ENCODE measurements at places on chromosomes 11 and 22. TPM values are rescaled to one million over a fixed set of nuclear protein-coding genes. Genes with fewer than 3 reads are reported as not detected.

DNA sequence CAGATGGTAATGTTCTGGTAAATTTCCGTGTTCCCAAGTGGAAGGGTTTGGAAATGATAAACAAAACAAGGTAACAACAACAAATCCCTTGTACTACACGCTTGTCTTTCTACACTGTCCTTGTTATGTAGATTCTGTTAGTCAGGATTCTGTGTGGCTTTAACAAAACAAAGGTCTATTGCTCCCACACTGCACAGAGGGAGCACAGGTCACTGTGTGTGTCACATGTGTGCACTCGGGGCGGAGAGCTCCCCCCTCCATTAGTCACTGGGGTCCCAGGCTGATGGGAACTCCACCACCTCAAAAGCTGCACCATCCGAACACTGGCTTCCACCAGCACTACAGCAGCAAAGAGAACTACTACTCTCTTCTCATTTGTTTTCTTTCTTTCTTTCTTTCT is 227.9 kb downstream of the NTM start:
- H3K27me3 ChIP-seq, result peaks cover 5% of the 10 kb centered on the region
- H3K36me3 ChIP-seq, result no peaks in the 10 kb centered on the region
- H3K27ac ChIP-seq, result no peak overlapping the region

CRYBB2 gene
- not detected for total RNA-seq

GRCh38 chr22:23716811-23717801 is 26.3 kb downstream of the RGL4 start:
- H3K4me3 ChIP-seq, result peak overlapping the region; percentile 73
- peaks cover 6% of the 10 kb centered on the region for H3K4me1 ChIP-seq
- no peaks in the 10 kb centered on the region for H3K36me3 ChIP-seq
- H3K27ac ChIP-seq, result peak overlapping the region; percentile 76
- peak; percentile 87 for DNase-seq

GRCh38 chr11:44811841-44812448 is 85.2 kb downstream of the TSPAN18 start:
- no peak overlapping the region for H3K27ac ChIP-seq
- H3K27me3 ChIP-seq, result peaks cover 10% of the 10 kb centered on the region
- peaks cover 3% of the 10 kb centered on the region for H3K4me1 ChIP-seq
- no peak overlapping the region for H3K4me3 ChIP-seq
- no peak for DNase-seq
- H3K36me3 ChIP-seq, result no peaks in the 10 kb centered on the region

ANO3 gene
- not detected for total RNA-seq

DNA sequence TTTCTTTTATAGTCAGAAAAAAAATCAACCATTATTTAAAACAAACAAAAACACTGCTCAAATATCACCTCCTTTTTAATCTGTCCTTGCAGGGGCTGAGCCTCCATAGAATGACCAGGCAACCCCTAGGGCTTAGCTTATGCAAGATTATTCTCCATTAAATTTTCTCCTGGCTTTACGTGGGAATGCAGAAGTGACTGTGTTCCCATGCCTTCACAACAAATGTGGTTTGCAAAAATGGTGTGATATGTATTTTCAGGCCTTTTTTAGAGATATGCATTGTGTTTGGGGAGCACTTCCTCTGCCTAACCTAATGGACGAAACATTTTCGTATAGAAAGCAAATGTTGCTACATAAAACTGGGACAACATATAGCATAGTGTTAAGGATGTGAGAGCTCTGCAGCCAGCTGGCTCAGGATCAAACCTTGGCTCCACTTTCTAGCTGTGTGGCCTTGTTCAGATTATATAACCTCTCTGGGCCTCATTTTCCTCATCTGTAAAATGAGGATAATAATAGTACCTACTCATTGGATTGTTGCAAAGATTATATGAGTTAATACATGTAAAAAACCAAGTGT is 82.6 kb downstream of the PARVA start:
- H3K4me1 ChIP-seq, result no peaks in the 10 kb centered on the region
- H3K4me3 ChIP-seq, result no peak overlapping the region
- H3K36me3 ChIP-seq, result no peaks in the 10 kb centered on the region
- no peak for DNase-seq
- no peak overlapping the region for H3K27ac ChIP-seq

OOSP2 gene
- total RNA-seq, result not detected

GRCh38 chr11:33802194-33802950 is 28.1 kb upstream of the FBXO3 start:
- DNase-seq, result no peak
- no peaks in the 10 kb centered on the region for H3K4me1 ChIP-seq
- H3K27ac ChIP-seq, result no peak overlapping the region

DNA sequence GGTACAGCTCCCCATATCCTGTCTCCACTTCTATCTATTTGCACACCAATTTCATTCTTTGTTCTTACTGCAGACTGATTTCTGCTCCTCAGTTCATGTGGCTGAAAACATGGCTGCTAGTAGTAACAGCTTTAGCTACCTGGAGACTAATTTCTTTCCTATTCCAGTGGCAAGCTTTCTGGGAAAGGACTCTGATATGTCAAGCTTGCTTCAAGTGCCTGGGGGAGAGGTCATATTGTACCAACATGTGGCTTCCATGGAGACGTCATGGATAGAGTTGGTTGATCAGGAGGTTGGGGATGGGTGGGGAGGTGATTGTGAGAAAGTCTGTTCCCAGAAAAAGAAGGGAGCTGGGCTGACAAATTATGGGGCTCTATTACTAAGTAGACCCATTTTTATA is 44.9 kb downstream of the ADM start:
- DNase-seq, result no peak
- peaks cover 22% of the 10 kb centered on the region for H3K27me3 ChIP-seq
- H3K36me3 ChIP-seq, result no peaks in the 10 kb centered on the region
- no peak overlapping the region for H3K27ac ChIP-seq
- H3K4me1 ChIP-seq, result no peaks in the 10 kb centered on the region

DNA sequence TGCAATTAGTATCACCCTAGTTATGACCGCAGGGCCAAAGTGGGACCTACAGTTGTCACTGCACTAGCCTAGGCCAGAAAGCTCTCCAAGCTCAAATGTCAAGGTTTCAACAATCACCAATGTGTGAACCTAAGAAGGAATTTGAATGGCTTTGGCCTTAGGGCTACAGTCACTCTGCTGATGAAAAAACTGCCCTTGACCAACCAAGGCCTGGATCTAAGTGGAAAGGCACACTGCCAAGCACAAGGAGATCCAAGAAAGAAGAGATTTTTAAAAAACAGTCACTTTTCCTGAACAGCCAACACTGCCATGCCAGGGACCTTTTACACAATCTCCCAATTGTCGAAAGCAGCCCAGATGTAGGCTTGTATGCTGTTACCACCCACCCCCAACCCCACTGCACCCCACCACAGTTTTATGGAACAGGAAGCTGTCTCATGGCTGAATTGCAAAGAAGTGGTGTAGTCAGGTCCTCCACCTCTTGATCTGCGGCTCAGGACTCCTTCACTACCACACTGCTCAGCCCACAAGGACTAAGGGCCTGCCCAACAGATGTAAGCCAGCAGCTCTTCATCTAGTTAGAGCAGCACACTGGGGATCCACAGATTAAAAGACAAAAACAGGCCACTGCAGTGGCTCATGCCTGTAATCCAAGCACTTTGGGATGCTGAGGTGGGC is 32.9 kb downstream of the SMCO4 start:
- peaks cover 6% of the 10 kb centered on the region for H3K36me3 ChIP-seq
- no peak for DNase-seq
- H3K4me3 ChIP-seq, result no peak overlapping the region
- H3K27me3 ChIP-seq, result no peaks in the 10 kb centered on the region
- H3K27ac ChIP-seq, result no peak overlapping the region

- H3K36me3 ChIP-seq, result no peaks in the 10 kb centered on the region
- DNase-seq, result no peak
- H3K4me1 ChIP-seq, result peaks cover 21% of the 10 kb centered on the region
- peaks cover 7% of the 10 kb centered on the region for H3K27me3 ChIP-seq
- H3K4me3 ChIP-seq, result peak overlapping the region; percentile 91
- H3K27ac ChIP-seq, result peak overlapping the region; percentile 96
Observed at GRCh38 chr11:67354075-67355022, 1.0 kb upstream of the POLD4 start.

SMARCB1 gene
- 105 TPM for total RNA-seq

ISX gene
- not detected for total RNA-seq

DNA sequence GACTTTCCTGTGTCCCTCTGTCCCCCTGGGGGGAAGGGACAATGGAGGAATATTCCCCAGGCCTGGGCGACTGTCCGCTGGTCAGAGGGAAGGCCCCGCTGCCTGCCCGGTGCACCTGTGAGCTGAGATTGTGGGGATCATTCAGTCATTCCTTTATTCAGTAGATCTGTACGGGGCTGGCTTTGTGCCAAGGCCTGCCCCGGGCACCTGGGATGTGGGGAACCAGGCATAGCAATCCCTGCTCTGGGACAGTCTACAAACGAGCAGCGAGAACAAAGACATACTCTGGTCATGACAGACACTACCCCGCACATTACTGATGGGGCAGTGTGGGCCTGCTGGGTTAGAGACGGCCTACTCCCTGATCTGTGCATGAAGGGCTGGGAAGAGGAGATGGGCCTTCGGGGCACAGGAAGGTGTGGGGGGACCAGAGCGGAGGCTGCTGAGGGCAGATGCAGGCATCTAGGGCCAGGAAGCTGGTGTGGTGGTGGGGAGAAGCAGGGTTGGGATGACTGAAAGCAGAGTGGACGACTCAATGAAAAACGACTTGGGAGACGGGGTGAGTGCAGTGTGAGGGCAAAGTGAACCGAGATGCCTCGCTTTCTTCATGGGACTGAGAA is 1.8 kb upstream of the MYO7A start:
- H3K4me1 ChIP-seq, result no peaks in the 10 kb centered on the region
- no peaks in the 10 kb centered on the region for H3K27me3 ChIP-seq
- no peak overlapping the region for H3K27ac ChIP-seq
- no peak for DNase-seq

DNA sequence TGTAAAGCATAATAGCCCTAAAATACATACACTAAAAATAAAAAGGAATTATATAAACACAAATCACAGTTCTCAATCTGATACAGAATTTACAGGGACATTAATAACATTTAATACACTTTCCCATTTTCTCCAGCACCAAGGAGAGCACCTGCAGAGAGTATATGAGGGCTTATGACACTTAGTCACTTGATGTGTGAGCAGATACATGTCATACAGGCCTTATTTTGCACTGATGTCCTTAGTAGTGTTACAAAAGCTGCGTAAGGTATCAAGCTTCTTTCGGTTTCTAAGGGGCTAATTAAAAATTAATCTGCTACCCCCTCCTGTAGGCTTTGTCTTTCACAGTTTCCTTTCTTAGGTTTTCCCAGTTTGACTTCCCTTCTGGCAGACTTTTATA is 61.3 kb downstream of the TRIM44 start:
- DNase-seq, result no peak
- no peak overlapping the region for H3K27ac ChIP-seq
- no peak overlapping the region for H3K4me3 ChIP-seq
- peaks cover 21% of the 10 kb centered on the region for H3K4me1 ChIP-seq
- no peaks in the 10 kb centered on the region for H3K27me3 ChIP-seq

OR5B21 gene
- 3.5 TPM for total RNA-seq

DNA sequence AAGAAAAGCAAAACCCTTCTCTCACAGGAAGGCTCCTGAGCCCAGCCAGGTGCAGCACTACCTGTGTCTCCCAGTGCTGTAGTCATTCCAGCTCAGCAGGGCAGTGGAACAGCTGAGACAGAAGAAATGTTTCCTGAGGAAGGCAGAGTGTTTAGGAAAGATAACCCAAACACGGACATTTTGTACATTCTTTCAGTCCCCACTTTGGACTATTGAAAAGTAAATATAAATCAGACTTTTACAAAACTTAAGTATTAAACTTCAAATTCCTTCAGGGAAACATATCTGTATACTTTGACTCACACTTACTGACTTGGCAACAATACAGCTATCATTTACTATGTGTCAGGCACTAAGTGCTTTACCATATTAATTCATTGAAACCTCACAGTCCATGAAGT is 40.4 kb downstream of the RRAS2 start:
- DNase-seq, result no peak
- no peaks in the 10 kb centered on the region for H3K27me3 ChIP-seq
- H3K36me3 ChIP-seq, result no peaks in the 10 kb centered on the region
- peaks cover 64% of the 10 kb centered on the region for H3K4me1 ChIP-seq
- H3K4me3 ChIP-seq, result no peak overlapping the region

GRCh38 chr11:64633555-64634159 is 42.6 kb downstream of the SLC22A12 start:
- peak overlapping the region; percentile 34 for H3K4me3 ChIP-seq
- DNase-seq, result no peak
- peaks cover 17% of the 10 kb centered on the region for H3K4me1 ChIP-seq
- H3K36me3 ChIP-seq, result no peaks in the 10 kb centered on the region

- H3K36me3 ChIP-seq, result no peaks in the 10 kb centered on the region
- no peak overlapping the region for H3K4me3 ChIP-seq
- no peak overlapping the region for H3K27ac ChIP-seq
- H3K4me1 ChIP-seq, result no peaks in the 10 kb centered on the region
Observed at GRCh38 chr11:119800171-119800570, 71.2 kb upstream of the NECTIN1 start.

TBX1 gene
- total RNA-seq, result 2.9 TPM
